Hippocampal formation (tissue), 2 donors: ENCODE measurements at places on chromosomes 5 and 9.

DNA sequence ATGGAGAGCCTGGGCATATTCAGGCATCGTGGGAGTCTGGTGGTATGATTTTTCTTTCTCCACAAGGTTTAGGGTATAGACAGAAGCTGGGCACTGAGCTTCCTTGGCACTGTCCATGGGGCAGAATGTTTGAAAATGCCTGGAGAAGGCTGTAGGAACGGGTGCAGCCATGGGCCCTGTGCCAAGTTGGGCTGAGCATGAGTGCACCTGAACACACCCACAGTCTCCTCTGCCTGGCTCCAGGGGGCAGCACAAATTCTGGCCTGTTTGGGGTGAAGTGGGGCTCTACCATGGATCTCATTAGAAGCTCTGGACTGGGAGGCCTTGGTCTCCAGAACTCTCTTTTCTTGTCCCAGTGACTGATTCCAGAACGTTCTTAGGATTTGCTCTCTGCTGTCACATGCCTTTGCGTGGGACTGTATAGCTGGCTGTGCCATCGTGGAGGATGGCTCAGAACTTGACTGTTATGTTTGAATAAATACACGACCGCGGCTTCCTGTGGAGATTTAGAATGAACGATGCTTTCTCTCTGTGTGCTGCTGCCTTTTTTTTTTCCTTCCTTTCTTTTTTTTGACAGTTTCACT lies 229.8 kb downstream of the FANCC start:
- no peak for DNase-seq

- no peak for DNase-seq
These were observed 46.5 kb downstream of the MAPKAP1 start for GRCh38 chr9:125660557-125660956.

DNA sequence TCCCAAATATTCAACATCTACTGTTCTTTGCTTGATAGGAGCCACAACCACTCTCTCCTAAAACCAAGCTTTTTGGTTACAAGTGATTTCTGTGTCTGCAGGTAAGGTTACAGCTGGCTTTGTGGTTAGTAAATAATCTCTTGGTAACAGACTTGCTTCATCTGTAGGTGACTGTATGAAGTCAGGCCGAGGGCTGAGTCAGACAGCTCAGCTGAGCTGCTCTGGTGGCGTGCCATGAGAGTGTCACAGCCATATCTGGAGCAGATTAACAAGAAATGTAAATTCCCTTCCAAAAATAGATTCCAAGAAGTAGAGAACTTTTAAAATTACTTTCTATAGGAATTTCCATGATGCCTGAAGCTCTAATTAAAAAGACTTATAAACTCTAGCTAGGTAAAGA lies 23.7 kb upstream of the TAS2R1 start:
- no peak for DNase-seq

GRCh38 chr5:24272741-24273140 lies 372.0 kb downstream of the CDH10 start:
- DNase-seq = no peak

DNA sequence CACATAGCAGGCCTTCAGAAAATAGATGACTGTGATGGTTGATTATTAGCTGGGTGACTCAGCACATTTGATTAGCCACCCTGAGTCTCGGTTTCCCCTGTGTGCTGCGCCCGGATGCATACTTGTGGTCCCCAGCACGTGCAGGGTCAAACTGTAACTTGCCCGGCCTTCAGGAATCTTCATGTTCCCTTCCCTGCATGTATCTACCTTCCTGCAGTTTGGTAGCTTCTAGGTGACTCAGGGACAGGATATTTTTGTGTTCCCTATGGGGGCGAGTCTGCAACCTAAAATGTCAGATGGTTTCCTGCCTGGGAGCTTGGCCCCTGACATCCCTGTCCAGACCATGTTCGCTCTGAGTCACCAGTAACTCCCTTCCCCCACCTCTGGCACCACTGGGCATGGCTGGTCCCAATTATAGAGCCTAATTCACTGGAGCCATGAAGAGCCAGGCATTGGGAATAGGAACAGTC lies 13.2 kb downstream of the PTGS1 start:
- DNase-seq = no peak

DNA sequence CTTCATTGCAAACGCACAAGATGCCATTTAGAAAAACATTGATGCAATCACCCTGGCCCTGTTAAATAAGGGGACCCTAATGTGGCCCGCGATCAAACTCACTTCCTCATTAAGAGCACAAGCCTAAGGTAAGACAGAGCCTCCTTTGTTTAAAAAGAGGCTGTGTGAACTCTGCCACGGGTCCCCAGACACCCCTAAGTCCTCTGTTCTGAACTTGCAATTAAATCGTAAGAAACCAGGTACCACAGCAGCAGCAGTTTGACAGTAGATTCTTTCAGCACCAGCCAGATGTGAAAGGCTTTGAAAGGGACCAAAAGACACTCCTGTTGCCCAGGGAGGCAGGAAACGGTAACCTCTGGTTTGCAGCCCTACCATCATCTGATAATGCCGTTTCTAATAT lies 346.3 kb downstream of the TMEM167A start:
- DNase-seq = no peak
